ENCODE measurements at places on chromosomes 2 and 18.

DNA sequence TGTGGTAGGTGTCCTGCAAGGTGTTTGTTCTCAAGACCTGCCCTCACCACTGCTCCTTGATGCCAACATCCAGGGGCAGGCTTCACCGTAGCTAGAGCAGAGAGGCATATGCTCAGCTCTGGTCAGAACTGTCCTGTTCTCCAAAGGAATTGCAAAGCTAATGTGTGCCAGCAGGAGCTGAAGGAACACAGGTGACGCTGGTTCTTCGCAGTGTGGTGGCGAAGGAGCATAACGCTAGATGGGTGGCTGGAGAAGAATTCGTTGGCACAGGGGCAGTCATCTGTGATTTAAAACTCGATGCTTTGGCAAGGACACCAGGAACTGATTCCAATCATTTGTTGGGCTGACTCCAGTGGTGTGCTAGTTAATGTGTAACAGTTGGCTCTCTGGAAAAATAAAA, 11.4 kb upstream of the PER2 start:
- no peak for DNase-seq
- no peak overlapping the region for H3K4me3 ChIP-seq
- no peak overlapping the region for H3K27ac ChIP-seq

DNA sequence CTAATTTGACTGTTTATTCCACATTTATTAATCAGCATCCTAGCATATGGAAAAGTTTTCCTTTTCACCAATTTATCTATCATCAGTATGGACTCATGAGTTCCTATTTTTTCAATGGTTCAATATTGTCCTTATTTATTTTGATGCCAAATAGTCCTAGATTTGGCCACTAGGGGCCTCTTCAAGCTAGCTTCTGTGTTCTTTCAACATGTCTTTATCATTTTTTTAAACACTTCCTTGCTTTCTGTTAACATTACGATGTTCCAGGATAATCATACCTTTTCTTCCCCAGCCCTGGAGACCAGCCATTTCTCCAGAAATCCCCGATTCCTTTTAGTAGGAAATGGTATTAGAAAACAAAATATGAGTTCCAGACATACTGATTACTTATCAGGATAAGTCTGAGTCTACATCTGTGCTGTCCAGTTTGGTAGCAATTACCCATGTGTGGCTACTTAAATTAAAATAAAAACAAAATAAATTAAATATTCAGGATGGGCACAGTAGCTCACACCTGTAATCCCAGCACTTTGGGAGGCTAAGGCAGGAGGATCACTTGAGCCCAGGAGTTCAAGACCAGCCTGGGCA, 70.6 kb downstream of the RPE start:
- H3K4me1 ChIP-seq = no peaks in the 10 kb centered on the region
- H3K27me3 ChIP-seq = no peaks in the 10 kb centered on the region
- no peaks in the 10 kb centered on the region for H3K36me3 ChIP-seq
- H3K27ac ChIP-seq = no peak overlapping the region

DNA sequence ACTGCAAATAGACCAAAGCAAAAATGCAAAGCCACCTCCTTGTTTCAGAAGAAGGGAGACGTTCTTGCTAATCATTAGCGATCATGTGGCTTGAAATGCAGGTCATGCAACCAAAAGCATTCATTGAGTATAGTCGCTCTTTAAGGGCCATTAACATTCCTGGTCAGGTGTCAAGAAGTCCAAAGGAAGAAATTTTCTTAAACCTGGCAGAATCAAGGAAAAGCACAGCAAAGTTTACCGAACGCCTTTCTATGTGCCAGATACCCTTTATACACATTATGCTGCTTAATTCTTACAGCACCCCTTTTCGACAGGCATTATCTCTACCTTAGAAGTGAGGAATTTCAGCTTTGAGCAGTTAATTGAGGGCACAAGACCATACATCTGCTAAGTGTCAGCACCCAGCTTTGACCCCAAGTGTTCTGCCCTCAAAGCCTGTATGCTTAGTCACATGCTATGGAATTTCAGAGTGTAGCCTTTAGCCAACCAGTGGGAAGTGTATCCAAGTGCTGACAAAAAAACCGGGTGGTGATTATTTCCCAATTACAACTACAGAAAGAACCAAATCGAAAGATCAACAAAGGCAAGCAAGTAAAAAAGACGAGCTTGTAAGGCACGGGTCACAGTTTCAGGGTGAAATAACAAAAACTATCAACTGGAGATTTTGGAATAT, 70.8 kb downstream of the EPHA4 start:
- no peak overlapping the region for H3K4me3 ChIP-seq
- no peaks in the 10 kb centered on the region for H3K27me3 ChIP-seq
- H3K27ac ChIP-seq = no peak overlapping the region
- no peaks in the 10 kb centered on the region for H3K36me3 ChIP-seq

- no peaks in the 10 kb centered on the region for H3K4me1 ChIP-seq
- no peak for DNase-seq
- H3K27me3 ChIP-seq = no peaks in the 10 kb centered on the region
- no peak overlapping the region for H3K27ac ChIP-seq
Measured at GRCh38 chr2:78734221-78734620, 291.3 kb upstream of the REG3G start.

DNA sequence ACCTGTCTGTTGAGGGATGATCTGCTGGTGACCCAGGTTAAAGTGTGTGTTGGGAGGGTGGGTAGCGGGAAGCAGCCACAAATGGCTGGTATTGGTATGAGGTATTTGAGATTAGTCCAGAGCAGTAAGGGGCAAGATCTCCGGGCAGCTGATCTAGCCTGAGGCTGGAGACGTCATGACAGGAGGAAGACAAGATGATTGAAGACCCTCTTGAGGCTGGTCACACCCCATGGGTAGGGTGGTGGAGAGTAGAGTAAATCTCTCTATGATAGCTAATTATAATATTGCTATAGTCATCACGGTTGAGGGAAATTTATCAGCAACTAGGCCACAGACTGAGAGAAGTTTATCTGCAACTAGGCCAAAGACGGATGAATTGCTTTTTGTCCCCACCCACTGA, 128.5 kb downstream of the CDCA7 start:
- H3K36me3 ChIP-seq = no peaks in the 10 kb centered on the region
- H3K4me1 ChIP-seq = no peaks in the 10 kb centered on the region
- DNase-seq = no peak
- H3K27ac ChIP-seq = no peak overlapping the region

- H3K36me3 ChIP-seq = no peaks in the 10 kb centered on the region
- H3K4me3 ChIP-seq = no peak overlapping the region
- no peak overlapping the region for H3K27ac ChIP-seq
- H3K27me3 ChIP-seq = peaks cover 2% of the 10 kb centered on the region
- DNase-seq = no peak
- no peaks in the 10 kb centered on the region for H3K4me1 ChIP-seq
Measured at GRCh38 chr2:31729442-31730092, 148.8 kb upstream of the SRD5A2 start.

DNA sequence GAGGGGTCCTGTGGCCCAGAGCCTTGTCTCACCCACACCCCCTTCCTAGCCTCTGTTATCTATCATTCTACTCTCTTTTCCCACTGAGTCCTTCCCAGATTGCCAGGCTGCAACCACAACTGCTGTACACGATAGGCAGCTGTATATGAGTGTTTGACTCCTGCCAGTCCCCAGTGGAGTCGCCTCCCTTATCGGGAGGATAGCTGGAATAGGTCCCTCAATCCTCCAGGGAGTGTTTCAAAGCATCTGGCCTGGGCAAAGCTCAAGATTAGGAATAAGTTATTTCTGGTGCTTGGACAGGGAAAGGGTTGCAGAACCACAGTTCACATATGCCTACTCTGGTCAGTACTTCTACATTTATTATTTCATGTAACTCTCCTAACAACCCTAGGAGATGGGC, 4.8 kb downstream of the MSGN1 start:
- H3K27me3 ChIP-seq = peaks cover 8% of the 10 kb centered on the region
- H3K27ac ChIP-seq = no peak overlapping the region
- no peak overlapping the region for H3K4me3 ChIP-seq
- DNase-seq = no peak
- peaks cover 3% of the 10 kb centered on the region for H3K4me1 ChIP-seq

DNA sequence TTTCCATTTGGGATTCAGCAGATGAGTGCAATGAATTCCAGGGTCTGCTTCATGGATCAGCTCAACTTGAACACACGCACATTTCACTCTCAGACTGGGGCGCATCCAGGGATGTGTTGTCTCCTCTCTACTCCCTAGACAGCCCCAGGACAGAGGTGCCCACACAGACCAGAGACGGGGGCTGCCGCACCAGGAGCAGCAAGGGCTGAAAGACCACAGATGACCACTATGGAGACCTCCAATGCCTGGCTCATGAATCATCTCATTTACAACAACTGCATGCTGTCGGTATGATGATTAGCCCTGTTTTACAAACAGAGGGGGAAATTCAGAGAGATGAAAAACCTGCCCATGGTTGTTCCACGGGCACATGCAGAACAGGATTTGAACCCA, 63.1 kb downstream of the CYP26B1 start:
- H3K4me1 ChIP-seq = no peaks in the 10 kb centered on the region
- no peak overlapping the region for H3K4me3 ChIP-seq
- DNase-seq = no peak

- no peak overlapping the region for H3K27ac ChIP-seq
- no peak overlapping the region for H3K4me3 ChIP-seq
- no peaks in the 10 kb centered on the region for H3K4me1 ChIP-seq
- H3K27me3 ChIP-seq = no peaks in the 10 kb centered on the region
- no peak for DNase-seq
- no peaks in the 10 kb centered on the region for H3K36me3 ChIP-seq
Measured at GRCh38 chr2:146990311-146991054, 854.3 kb upstream of the ACVR2A start.

DNA sequence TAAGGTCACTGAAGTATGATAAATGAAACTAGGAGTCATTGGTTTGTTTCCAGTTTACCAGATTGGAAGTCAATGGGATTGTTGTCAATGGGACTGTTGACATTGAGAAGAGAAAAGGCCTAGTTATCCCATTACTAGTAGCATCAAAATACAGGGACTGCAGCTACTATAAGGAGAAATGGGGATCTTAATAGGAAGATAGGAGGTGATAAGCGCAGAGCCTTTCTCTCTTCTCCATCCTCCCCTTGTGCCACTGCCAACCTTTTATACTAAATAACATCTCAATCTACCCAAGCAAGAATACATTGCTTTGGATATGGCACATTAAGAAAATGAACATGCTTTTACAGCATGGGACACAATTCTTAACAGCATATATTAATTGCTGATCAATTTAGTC, 10.5 kb upstream of the BBS5 start:
- H3K36me3 ChIP-seq = no peaks in the 10 kb centered on the region
- H3K4me1 ChIP-seq = no peaks in the 10 kb centered on the region
- DNase-seq = no peak
- no peak overlapping the region for H3K4me3 ChIP-seq
- H3K27me3 ChIP-seq = no peaks in the 10 kb centered on the region

DNA sequence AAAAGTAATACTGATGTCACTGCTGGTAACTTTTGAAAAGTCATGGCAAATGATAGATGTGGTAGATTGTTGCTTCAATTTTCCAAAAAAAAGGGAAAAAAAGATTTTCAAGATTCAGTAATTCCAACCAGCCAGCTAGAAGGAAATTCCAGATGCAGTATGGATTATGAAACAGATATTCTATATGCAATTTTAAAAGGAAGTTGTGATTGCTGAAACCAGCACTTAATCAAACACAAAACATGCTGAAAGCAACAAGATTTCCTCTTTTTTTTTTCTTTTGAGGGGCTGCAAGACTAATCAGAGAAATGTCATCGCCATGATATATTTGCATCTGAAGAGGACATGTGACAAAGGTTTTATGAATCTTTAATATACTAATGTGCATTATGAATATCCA, 5.1 kb upstream of the HNMT start:
- H3K27ac ChIP-seq = no peak overlapping the region
- H3K4me1 ChIP-seq = no peaks in the 10 kb centered on the region
- H3K36me3 ChIP-seq = no peaks in the 10 kb centered on the region
- H3K4me3 ChIP-seq = no peak overlapping the region
- DNase-seq = no peak

GRCh38 chr2:174158003-174158402, 90.3 kb downstream of the OLA1 start:
- H3K27ac ChIP-seq = no peak overlapping the region
- no peak overlapping the region for H3K4me3 ChIP-seq
- peaks cover 32% of the 10 kb centered on the region for H3K36me3 ChIP-seq
- H3K27me3 ChIP-seq = no peaks in the 10 kb centered on the region
- H3K4me1 ChIP-seq = peaks cover 5% of the 10 kb centered on the region
- DNase-seq = peak; percentile 10

- peaks cover 49% of the 10 kb centered on the region for H3K36me3 ChIP-seq
- peaks cover 14% of the 10 kb centered on the region for H3K4me1 ChIP-seq
- H3K4me3 ChIP-seq = no peak overlapping the region
- H3K27me3 ChIP-seq = no peaks in the 10 kb centered on the region
- DNase-seq = no peak
Measured at GRCh38 chr2:190961918-190962487, 52.0 kb downstream of the STAT1 start.

- H3K27me3 ChIP-seq = peaks cover 28% of the 10 kb centered on the region
- H3K36me3 ChIP-seq = no peaks in the 10 kb centered on the region
- peaks cover 11% of the 10 kb centered on the region for H3K4me1 ChIP-seq
- H3K27ac ChIP-seq = no peak overlapping the region
- no peak for DNase-seq
- peak overlapping the region; percentile 55 for H3K4me3 ChIP-seq
Measured at GRCh38 chr2:219626540-219626939, 890 bp upstream of the SLC4A3 start.

- peaks cover 11% of the 10 kb centered on the region for H3K36me3 ChIP-seq
- DNase-seq = no peak
- no peak overlapping the region for H3K4me3 ChIP-seq
- H3K27me3 ChIP-seq = no peaks in the 10 kb centered on the region
- H3K4me1 ChIP-seq = peaks cover 45% of the 10 kb centered on the region
Measured at GRCh38 chr18:63132819-63133200, 186.8 kb downstream of the BCL2 start.

- H3K27ac ChIP-seq = no peak overlapping the region
- H3K36me3 ChIP-seq = no peaks in the 10 kb centered on the region
- DNase-seq = peak; percentile 71
- no peak overlapping the region for H3K4me3 ChIP-seq
Measured at GRCh38 chr18:9971313-9971920, 57.6 kb downstream of the VAPA start.

GRCh38 chr2:10457846-10458598, 9.9 kb upstream of the ODC1 start:
- no peak overlapping the region for H3K27ac ChIP-seq
- no peak for DNase-seq
- H3K4me3 ChIP-seq = no peak overlapping the region
- H3K36me3 ChIP-seq = peaks cover 2% of the 10 kb centered on the region
- H3K4me1 ChIP-seq = peaks cover 4% of the 10 kb centered on the region

- H3K27ac ChIP-seq = no peak overlapping the region
- H3K4me1 ChIP-seq = no peaks in the 10 kb centered on the region
- DNase-seq = no peak
- no peaks in the 10 kb centered on the region for H3K36me3 ChIP-seq
- H3K4me3 ChIP-seq = no peak overlapping the region
- peaks cover 4% of the 10 kb centered on the region for H3K27me3 ChIP-seq
Measured at GRCh38 chr2:31335921-31336585, 78.5 kb downstream of the XDH start.

GRCh38 chr2:19580830-19581229, 222.4 kb upstream of the OSR1 start:
- no peaks in the 10 kb centered on the region for H3K4me1 ChIP-seq
- no peak for DNase-seq
- no peak overlapping the region for H3K27ac ChIP-seq
- no peak overlapping the region for H3K4me3 ChIP-seq
- no peaks in the 10 kb centered on the region for H3K36me3 ChIP-seq
- peaks cover 10% of the 10 kb centered on the region for H3K27me3 ChIP-seq
